ENCODE measurements at places on chromosomes 2 and 18.

- no peak for DNase-seq
Measured at GRCh38 chr2:143499061-143499460, 369.8 kb downstream of the ARHGAP15 start.

- no peak for DNase-seq
Measured at GRCh38 chr2:112798979-112799975, 15.0 kb upstream of the IL1A start.

DNA sequence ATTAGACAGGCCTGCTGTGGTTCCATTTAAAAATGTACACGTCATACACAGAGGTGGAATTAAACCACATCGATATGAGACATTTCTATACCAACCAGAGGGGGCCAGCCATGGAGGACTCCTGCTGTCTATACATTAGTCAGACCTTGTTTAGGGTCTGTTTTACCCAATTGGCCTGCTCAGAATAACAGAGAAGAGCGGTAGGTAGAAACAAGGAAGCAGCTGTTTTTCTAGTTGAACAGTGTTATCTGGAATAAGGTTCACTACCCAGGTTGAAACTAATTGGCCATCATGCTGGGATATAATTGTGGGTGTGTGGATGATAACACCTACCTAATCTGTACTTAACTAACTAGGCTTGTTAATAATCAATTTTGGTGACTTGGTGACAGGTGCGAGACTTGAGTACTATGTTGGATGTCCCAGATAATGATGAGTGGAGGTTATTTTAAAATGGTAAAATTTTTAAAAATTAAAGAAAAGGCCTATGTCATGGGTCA lies 47.5 kb downstream of the RHBDD1 start:
- no peak for DNase-seq

- DNase-seq = no peak
Measured at GRCh38 chr2:164538240-164538866, 82.9 kb downstream of the GRB14 start.

- DNase-seq = no peak
Measured at GRCh38 chr2:192228685-192229084, 34.0 kb upstream of the TMEFF2 start.

DNA sequence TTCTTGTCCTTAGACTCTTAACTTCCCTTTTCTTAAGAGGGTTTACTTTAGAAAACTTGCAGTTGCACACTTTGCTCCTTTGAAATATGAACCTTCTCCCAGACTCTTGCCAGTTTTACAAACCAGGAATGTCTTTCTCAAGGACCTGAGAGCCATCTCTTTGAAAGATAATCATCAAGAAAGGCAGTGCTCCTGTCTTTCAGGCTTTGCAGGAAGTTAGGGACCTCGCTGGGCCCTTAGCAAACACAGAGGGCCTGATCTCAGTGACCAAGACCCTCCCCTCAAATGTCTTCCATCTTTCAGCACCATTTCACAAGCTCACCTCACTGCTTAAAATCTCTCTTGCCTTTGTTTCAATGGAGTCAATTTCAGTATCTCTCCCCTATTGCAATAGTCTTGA lies 32.0 kb upstream of the NYAP2 start:
- no peak for DNase-seq

GRCh38 chr18:58989184-58989759 lies 124.6 kb downstream of the ZNF532 start:
- no peak for DNase-seq

GRCh38 chr18:79343567-79344207 lies 52.0 kb upstream of the NFATC1 start:
- no peak for DNase-seq

GRCh38 chr2:20229322-20230113 lies 4.6 kb upstream of the SDC1 start:
- no peak for DNase-seq

GRCh38 chr2:41970988-41971660 lies 76.7 kb upstream of the PKDCC start:
- DNase-seq = no peak

DNA sequence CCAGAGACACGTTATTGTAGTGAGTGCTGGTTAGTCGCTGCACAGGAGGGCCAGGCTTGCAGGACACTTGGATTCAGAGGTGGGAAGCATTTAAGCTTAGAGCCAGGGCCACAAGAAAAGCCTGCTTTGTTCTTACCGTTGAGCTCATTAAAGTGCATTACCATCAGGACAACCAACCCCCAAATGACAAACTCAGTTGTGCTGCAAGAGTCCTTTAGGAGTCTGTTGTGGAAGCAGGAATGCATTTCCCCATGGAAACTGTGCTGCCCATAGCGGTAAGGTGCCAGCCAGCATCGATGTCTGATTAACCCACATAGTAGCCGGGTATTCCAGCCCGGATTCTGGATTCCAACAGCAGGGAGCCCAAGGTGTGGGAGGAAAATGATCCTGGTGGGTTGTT lies 23.4 kb upstream of the REEP1 start:
- DNase-seq = no peak

DNA sequence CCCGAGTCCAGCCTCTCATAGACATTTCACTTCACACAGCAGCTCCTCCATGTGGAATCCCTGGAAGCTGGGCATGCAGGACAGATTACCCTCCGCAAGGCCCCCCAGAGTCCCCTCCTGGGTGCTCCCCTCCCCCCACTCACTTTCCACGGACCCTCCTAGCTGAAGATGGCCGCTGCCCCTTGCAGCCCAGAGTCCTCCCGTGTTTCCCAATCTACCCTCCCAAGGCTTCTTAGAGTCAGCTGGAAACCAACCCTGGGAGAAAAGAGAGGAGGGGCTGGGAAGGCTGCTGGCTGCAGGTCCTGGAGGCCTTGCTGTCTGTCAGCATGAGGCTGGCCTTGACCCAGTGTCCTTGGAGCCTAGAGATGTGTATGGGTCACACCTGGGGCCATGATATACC lies 49.0 kb upstream of the HAAO start:
- DNase-seq = no peak

DNA sequence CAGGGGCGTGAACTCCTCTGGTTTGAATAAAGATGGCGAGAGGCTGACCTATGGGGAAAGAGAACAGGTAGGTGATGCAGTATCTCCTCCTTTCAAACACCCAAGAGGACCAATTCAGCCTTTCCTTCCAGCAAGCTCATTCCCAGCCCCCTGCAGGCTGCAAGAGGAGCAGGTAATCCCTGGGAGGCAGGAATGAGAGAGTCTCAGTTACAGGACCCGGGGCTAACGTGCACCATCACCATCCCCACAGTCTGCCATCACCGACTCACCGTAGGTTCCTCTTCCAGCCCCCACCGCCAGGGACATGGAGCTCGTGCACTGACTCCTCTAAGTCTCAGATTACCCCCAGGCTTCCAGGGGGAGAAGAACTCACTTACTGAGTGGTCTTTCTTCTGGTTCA lies 26.7 kb downstream of the XDH start:
- DNase-seq = no peak

GRCh38 chr18:63302220-63302619 lies 17.3 kb downstream of the BCL2 start:
- DNase-seq = no peak

DNA sequence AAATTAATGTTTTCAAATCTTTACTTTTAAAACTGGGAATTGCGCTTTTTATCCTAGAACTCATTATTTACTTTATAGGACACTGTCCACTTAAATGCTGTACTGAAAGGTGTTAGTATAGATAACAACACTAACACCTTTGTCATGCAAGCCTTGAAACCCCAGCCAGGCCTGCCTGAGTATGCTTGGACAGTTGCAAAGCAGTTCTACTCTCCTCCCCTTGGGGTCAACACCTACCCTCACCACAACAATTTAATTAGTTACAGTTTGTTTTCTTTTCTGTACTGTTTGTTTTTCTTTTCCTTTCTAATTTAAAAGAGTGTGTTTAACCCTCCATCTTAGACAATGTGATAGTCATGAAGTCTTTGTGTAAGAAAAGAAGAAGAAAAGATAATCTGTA lies 18.9 kb upstream of the FAM98A start:
- DNase-seq = no peak
